ENCODE measurements at places on chromosomes 2 and 18. TPM values are rescaled to one million over a fixed set of nuclear protein-coding genes. Genes with fewer than 3 reads are reported as not detected.

- DNase-seq = no peak
These were observed 42.1 kb upstream of the LAPTM4A start for GRCh38 chr2:20093263-20094141.

FBXO15 gene
- not detected for total RNA-seq

DNA sequence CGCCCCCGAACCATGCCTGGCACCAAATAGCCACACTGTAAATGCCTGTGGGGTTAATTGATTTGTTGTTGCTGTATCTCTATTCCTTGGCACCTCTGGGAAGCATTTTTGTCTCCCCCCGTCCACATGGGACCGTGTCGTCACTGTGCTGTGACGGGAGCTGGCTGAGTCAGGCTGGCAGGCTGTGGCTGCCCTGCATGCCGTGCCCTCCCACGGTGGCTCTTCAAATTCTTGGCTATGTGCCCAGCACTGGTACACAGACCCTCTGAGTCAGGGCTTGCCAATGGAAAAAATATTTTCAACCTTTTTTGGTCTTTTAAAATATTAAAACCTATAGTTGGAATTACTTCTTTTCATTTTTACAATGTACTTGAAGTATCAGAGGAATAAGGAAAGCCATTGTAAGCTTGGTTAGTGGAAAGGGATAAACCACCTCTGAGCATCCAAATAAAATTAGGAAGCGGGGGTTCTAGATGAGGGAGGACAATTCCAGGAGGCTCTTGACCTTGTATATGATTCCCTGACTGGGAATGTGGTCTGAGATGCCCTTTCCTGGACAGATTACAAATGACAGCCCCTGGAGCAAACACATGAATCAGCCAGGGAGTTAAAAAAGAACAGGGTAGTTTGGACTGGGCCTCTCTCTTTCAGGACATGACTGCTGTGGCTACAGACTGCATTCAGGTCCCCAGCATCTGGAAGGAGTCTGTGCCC is 59.4 kb downstream of the DGKD start:
- DNase-seq = no peak

GRCh38 chr18:31246460-31246859 is 71.5 kb upstream of the DSG1 start:
- DNase-seq = no peak
